Activated CD4-positive, alpha-beta T cell treated with anti-CD3 and anti-CD28 coated beads, Interleukin-2, amount 50 U/mL, for 1 hour (primary cell): ENCODE measurements at places on chromosomes 13 and 19.

GRCh38 chr19:10424011-10424637 lies 3.8 kb downstream of the PDE4A start:
- DNase-seq = peak; percentile 65

GRCh38 chr19:40465025-40465556 lies 454 bp downstream of the BLVRB start:
- no peak for DNase-seq

- no peak for DNase-seq
Observed at GRCh38 chr13:95644601-95645052, at the start of gene DZIP1. Gene DZIP1 (minus strand): TSS chr13:95644706. CDS start chr13:95642029, 2,677 bp downstream.

GRCh38 chr19:1942934-1943555 lies 2.1 kb downstream of the CSNK1G2 start:
- no peak for DNase-seq

DNA sequence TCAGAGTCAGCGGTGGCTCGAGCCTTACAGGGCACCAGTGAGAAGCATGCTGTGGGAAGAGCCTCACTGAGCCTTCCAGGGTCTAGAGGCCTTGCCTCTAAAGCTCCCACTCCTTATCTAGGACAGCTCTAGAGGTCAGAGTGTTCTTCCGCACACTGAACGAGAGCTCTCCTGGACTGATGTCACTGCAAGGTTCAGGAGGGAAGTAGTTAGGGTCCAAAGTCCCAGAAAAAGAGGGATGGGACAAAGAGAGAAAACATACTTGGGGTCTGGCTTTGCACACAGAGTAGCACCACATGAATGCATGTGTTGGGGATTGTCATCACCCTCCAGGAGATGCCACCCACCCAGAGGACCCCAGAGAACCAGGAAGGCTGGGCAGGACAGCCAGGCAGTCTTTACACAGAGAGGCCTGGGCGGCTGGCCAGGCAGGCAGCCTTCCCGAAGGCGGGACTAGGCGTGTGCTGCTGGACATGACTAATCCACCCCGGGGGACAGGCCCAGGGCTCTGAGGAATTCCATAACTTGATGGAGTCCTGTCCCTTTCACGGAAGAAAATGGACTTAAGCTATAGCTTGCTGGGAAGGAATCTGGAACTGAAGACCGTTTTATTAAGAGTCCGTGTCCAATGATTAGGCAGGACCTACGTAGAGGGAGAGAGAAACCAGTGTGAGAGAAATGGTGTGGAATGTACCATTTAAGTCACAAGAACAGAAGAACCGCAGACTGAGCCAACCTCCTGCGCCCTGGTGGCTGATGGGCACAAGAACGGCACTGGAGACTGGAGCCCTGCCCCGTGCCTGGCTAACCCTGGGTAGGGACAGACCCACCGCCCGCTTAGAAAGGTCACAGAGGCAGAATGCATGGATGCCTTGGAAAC lies 16.6 kb upstream of the EPHX3 start:
- DNase-seq = no peak

GRCh38 chr13:47279920-47280319 lies 383.1 kb upstream of the HTR2A start:
- DNase-seq = no peak

GRCh38 chr13:32426191-32426989 lies 1.5 kb downstream of the N4BP2L1 start:
- DNase-seq = no peak

DNA sequence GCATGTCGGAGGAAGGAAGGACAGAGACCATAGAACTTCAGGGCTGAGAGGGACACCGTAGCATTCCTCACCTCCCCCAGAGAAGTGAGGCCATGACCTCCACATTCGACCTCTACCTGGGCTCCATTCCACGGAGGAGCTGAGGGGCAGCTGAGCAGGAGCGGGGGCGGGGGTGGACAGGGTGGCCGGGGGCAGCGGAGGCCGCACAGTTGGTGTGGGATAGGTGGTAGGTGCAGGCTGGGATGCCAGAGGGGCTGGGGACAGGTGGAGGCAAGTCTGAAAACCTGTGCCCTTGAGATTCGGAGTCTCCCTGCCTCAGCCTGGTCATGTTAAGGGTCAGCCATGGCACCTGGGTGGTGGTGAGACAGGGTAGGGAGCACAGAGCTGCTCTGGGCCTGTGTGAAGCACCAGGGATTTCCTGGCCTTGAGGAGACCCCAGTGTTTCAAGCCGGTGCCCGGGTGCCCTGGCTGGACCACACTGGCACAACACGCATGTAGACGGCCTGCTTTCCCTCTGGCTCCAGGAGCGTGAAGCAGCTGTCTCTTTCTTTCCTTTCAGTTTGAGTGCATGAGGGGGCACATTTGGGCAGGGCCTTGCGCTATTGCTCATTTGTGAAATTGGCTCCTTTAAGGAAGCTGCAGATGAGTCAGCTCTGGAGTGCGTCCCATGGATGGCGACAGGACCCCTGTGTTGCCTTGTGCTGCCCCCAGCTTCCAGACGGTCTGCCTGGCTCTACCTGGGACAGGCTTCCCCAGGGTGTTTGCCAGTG lies 51.8 kb downstream of the TSSK6 start:
- DNase-seq = no peak

DNA sequence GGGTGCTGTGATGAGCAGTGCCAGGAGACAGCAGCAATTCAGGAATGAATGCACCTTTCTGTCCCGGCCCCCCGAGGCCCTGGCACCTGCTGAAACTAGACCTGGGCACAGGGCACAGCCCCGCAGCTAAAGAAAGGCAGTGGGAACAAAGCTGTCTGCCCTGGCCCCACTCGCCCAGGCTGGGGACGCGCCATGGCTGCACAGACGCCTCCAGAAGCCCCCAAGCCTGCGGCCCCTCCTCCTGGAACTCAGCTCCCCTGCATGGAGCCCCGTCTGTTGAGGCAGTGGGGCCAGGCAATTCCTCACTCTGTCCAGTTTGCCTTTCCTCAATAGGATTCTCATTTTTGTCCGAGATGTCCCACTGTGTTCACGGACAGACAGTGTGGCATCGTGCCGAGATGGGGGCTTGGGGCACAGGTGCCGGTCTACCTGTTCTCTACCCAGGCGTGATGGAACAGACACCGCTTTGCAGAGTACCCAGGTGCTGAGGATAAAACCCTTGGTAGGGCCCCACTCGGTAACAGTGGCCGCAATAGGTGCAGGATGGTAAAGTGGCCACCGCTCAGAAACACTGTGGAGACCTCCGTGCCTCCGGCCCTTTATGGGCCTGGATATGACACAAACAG lies 146.5 kb upstream of the SOX1 start:
- no peak for DNase-seq

DNA sequence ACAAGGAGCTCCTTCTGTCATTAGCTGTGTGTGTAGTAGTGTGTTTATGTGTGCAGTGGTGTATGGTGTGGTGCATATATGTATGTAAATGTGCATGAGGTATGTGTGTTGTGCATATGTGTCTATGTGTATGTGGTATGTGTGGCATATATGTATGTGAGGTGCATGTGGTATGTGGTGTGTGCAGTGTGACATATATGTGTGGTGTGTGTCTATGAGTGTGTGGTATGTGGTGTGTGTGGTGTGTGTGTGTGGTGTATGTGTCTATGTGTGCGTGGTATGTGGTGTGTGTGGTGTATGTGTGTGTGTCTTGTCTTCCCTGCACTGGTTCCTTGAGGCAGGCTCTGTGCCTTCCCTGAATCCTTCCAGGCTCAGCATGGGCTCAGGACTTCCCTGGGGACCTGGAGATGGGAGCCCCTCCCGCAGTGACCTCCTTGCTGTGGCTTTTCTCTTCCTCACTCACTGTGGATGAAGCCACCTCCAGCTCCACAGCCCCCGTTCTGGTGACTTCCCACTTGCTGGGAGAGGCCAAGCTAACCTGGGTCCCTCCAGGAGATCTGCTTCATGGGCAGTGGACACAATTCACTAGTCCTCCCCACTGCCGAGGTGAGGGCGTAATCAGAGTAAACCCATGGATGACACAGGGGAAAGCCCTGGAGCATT lies 64.2 kb downstream of the CCDC70 start:
- no peak for DNase-seq

DNA sequence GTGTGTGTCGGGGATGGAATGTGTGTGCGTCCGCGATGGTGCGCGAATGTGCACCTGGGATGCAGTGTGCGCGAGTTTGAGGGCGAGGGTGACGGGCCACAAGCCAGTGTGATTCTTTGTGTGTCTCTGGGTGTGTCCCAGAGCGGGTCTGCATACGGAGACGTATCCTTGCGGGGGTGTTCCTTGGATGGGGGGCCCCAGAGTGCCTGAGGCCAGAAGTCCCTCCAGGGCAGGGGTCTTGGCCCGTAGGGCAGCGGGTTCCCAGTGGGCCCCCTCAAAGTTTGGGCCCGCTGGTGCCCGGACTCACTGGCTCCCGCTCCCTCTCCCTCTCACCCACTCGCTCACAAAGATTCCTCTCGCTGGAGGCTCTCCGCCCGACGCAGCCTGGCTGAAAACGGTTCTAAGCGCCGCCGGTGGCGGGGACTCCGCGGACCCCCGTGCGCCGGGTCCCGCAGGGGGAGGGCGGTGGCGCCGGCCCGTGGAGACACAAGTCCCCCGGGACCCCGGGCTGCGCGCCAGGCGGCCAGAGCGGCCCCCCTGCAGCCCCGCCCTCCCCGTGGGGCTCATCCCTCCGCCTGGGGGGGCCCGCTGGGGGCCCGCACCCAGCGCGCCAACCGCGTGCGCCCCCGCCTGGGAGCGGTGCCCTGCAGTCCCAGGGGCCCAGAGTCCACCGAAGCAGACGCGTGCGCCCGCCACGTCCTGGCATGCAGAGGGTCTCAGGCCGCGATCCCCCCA lies 886 bp downstream of the CRLF1 start:
- DNase-seq = no peak

- no peak for DNase-seq
Observed at GRCh38 chr13:107873926-107874325, 341.4 kb downstream of the LIG4 start.

- DNase-seq = no peak
Observed at GRCh38 chr13:96821381-96821780, 172.9 kb downstream of the OXGR1 start.

DNA sequence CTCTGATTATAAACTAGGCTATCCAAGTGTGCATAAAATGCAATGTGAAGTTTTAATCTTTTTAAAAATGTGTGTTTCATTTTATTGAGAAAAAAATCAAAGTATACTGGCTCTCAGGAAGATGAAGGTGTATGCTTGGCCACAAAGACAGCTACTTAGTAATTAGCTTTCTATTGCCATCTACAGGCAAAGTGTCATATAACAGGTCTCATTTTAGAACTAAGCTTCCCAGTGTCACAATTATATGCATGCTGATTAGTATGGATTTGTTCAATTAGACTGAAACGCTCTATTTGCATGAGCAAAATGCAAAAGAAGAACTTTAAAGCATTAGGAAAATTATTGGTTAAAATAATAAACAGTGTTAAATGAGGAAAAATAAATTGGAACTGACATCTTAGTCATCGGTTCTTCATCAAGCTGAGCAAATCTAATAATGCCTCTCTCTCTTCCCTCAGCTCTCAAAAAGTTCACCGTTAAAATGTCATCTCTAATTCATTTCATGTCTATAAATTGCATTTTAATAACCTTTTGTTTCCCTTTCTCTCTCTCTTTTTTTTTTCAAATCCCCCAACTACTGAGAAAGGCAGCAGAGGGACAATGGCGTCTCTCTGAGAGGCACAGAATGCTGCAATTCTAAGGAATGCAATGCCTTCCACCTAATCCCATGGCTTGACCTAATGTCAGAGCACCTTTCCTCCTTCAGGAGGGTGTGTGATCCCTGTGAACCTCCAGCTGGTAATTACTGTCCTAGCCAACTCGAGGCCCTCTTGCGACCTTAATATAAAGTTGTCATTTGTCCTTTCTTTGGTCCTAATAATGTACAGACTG lies 313.1 kb upstream of the MAB21L1 start:
- DNase-seq = no peak

GRCh38 chr13:34842466-34842865 lies 99.6 kb upstream of the NBEA start:
- DNase-seq = no peak

- DNase-seq = no peak
Observed at GRCh38 chr19:1153891-1154730, 20.0 kb downstream of the SBNO2 start.

- no peak for DNase-seq
Observed at GRCh38 chr19:1026783-1027649, 608 bp downstream of the CNN2 start.

- peak; percentile 97 for DNase-seq
Observed at GRCh38 chr19:55654868-55655647, at the start of gene U2AF2. Gene U2AF2 (plus strand): TSS chr19:55655035. CDS start chr19:55655105, 70 bp downstream.

DNA sequence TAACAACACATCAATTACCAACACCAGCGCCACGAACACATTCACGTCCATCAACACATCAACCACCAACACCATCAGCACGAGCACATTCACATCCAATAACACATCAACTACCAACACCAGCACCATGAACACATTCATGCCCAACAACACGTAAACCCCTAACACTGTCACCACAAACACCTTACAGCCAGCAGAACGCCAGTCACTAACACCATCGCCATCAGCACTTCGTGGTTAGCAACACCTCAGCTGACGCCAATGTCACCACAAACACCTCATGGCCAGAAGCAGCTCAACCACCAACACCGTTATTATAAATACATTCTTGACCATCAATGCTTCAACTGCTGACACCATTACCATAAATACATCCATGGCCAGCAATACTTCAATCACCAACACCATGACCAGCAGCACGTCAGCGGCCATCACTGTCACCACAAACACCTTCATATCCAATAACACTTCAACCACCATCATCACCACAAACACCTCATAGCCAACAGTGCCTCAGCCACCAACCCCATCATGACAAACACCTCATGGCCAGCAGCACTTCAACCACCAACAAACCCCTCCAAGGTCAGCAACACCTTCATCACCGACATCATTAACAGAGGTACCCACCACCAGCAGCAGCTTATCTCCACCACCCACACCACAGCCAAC lies 9.4 kb downstream of the FCER2 start:
- DNase-seq = no peak

DNA sequence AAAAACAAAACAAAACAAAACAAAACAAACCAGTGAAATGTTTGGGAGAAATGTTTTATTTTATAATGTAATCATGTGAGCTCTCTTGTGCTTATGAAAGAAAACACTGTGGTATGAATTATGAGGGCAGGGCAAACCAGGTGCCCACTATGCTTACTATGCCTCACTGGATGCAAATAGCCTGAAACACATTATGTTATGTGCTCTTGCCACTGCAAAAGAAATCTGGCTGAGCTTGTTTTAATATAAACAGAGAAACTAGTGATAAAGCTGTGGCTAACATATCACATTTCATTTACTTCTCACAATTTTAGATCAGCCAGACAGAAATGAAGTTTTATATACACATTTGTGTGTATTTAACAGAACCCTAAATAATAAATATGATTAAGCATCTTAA lies 8.7 kb upstream of the NBEA start:
- DNase-seq = no peak

- no peak for DNase-seq
Observed at GRCh38 chr13:58843071-58843470, 1211.5 kb downstream of the PCDH17 start.

DNA sequence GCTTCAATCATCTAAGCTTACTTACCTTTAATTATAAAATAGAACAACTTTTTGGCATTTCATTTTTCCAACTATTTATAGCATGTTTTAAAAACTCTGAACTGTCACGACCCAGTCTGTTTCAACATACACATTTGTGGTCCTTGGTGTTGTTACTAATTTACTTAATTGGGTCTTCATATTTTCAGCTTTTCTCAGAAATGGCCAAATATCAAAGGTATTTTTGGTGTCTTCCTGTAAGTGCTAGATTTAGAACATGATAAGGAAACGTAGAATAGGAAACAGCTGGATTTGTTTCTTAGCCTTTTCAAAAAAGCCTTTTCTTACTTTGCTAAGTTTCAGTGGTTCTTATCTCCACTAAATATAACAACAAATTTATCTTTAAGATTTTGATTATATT lies 11.4 kb downstream of the LPAR6 start:
- no peak for DNase-seq
